ENCODE measurements at places on chromosomes 6 and 20.

- DNase-seq = no peak
These were observed 728 bp upstream of the TRIM39 start for GRCh38 chr6:30325873-30326525.

- no peak for DNase-seq
These were observed 29.1 kb downstream of the ASXL1 start for GRCh38 chr20:32387252-32387651.

DNA sequence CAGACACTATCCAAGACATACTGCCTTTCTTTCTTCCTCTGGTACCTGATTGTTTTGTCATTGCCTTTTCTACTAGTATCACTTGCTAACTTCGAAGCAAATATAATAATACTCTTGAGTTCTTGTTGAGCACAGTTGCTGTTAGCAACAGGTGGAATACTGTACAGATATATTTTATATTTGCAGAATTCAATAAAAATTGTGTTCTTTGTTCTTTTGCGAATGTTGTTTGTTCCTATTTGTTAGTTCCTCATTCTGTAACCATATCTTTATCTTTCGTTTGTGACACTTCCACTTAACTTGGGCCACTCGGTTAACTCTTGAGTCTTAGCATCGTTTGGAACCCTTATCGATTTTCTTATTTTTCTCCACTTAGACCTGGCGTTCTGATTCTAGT lies 868 bp downstream of the CYB5R4 start:
- no peak for DNase-seq

DNA sequence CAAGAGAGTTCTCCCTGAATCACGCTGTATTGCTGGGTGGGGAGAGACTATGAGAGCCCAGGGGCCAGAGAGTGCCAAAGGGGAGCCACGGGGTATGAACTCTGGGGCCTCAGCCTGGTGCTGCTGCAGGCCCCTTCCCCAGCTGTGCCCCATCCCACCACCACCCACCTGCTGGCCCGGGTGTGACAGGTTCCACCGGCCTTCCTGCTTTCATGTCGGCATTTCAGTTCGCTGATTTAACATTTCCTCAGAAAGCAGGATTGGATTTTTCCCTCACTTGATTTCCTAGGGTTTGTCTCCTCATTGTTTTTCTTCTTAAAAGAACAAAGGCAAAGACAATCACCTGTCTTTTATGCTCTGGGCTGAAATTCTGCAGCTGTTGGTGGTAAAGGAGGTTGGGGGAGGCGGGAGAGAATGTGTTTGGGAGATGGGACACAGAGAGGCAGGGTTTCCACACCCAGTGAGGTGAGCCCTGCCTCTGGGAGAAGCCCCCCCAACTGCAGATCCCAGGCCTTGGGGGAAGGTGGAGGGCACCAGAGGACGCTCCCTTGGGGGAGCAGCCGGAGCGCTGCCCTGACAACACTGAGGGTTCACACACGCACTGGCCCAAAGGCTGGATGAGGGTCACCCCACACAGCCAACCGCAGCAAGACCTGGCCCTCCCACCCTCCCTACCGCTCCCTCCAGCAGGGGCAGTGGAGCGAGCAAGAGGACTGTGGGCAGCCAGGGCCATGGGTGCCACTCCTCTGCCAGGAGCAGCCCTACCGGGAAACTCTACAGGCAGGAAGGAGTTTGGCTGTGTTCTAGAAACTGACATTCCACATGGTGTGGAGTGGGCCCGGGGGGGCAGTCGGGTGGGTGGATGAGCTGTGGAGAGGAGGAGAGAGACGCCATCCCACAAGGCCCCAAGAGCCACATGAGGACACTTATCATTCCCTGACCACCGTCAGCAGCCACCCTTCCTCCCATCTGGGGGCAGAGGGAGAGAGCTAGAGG lies 10.5 kb upstream of the MLN start:
- no peak for DNase-seq

GRCh38 chr6:152981219-152981618 lies 1.6 kb downstream of the FBXO5 start:
- no peak for DNase-seq

- no peak for DNase-seq
These were observed 37.5 kb upstream of the MC3R start for GRCh38 chr20:56211051-56211450.

- no peak for DNase-seq
These were observed 29.9 kb upstream of the MTRF1L start for GRCh38 chr6:153032255-153032882.

DNA sequence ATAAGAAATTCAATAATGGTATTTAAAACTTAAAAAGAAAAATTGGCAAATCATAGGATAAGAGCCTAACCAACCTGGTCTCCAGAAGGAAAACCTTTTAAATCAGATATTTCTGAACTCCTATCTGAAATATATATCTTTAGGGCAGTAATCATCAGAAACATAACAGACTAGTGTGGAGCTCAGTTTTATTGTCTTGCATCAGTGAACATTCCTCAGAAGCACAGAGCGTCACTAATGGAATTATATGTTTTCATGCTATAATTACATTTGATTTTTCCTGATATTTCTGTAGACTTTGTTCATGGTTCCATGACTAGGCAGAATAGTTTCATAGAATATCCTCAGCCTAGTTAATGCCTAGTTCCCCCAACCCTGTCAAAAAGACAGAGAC lies 262.2 kb downstream of the EYA4 start:
- DNase-seq = no peak

- DNase-seq = no peak
These were observed 638 bp downstream of the BLCAP start for GRCh38 chr20:37526839-37527637.

- DNase-seq = no peak
These were observed 9.9 kb upstream of the NCR2 start for GRCh38 chr6:41325446-41326066.

DNA sequence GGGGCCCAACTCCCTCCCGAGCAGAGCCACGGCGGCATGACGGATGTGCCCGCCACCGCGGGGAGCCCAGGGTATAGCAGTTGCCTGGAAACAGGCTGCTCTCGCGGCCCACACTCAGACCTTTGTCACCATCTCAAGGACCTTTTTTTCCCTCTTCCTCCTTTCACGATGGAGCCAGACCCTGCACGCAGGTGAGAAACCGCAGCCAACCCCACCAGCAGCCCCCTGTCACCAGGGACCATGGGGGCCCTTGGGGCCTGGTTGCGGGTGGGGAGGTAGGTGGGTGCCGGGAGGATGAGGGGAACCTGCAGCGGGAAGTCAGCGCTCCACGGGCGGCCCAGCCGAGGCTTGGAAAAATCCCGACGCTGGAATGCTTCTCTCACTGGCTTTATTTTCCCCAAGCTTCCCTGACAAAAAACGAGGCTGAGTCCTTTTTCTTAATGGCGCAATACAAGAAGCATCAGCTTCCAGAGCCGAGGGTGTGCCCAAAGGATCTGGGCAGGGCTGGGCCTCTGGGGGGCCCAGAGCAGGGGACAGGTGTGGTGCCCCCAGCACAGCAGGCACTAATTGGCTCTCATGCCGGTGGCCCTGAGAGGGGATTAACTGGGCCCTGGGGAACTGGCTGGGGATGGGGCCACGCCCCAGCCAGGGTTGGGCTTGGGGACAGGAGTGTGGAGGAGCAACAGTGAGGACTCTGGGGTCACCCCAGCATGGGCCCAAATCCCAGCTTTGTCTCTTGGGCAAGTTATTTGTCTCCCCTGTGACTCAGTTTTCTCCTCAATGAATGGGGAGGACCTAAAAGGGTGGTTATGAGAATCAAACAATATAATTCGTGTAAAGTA lies 23.9 kb downstream of the NOL4L start:
- DNase-seq = no peak

- DNase-seq = no peak
These were observed 10.4 kb downstream of the CD40 start for GRCh38 chr20:46128310-46129151.

GRCh38 chr6:49401063-49401462 lies 62.0 kb downstream of the MMUT start:
- no peak for DNase-seq

DNA sequence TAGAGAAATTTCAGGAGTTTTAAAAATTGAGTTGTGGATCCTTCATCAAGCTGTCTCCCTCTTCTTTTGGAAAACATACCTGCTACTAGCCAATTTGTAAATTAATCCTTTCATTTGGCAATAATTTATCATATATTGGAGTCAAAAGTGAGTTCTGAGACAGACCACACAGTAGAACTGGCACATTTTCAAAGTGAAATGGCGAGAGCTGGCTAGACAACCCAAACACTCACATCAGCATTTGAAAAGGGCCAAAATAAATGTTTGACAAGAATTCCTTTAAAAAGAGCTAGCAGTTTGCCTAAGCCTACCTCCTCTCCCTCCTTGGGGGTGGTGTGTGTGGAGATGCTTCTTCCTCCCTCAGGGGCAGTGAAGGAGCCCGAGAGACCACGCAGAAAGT lies 47.9 kb upstream of the KCNK16 start:
- no peak for DNase-seq

DNA sequence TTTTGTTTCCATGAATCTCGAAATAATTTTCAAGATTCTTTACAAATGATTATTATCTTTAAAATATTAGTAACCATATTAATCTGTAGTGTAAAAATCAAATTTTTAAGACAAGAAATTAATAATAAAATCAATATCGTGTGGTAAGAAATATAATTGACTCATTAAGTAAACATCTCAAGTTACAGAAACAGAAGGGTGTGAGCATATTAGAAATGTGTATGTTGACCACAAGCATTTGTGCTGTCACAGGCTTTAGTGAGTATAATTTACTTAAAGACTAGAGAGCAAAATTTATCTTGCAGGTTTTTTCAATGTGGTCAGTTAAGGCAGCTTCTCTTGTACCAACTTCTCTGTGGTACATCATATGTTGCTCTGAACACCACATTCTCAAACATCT lies 566.5 kb upstream of the IRAK1BP1 start:
- no peak for DNase-seq

GRCh38 chr20:15099130-15099529 lies 761.7 kb upstream of the FLRT3 start:
- no peak for DNase-seq

- DNase-seq = no peak
These were observed 19.0 kb downstream of the HECA start for GRCh38 chr6:139153855-139154254.

- DNase-seq = no peak
These were observed 165.6 kb downstream of the FOXA2 start for GRCh38 chr20:22418738-22419137.

GRCh38 chr6:121635355-121635754 lies 199.9 kb downstream of the GJA1 start:
- no peak for DNase-seq

- DNase-seq = no peak
These were observed 106.3 kb upstream of the SHLD1 start for GRCh38 chr20:5643936-5644335.

DNA sequence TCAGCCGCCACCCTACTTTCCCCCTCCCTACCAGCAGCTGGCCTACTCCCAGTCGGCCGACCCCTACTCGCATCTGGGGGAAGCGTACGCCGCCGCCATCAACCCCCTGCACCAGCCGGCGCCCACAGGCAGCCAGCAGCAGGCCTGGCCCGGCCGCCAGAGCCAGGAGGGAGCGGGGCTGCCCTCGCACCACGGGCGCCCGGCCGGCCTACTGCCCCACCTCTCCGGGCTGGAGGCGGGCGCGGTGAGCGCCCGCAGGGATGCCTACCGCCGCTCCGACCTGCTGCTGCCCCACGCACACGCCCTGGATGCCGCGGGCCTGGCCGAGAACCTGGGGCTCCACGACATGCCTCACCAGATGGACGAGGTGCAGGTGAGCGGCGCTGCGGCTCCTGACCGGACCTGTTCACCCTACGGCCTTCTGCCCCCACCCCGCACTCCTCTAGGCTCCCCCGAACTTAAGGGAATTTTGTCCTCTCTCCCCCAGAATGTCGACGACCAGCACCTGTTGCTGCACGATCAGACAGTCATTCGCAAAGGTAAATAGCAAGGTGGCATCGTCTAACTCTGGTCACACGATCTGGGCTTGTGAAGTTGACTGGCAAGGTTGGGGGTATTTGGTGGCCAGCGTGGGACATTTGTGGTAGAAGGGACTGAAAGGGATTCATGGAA lies 2.3 kb downstream of the TFAP2C start:
- DNase-seq = no peak

DNA sequence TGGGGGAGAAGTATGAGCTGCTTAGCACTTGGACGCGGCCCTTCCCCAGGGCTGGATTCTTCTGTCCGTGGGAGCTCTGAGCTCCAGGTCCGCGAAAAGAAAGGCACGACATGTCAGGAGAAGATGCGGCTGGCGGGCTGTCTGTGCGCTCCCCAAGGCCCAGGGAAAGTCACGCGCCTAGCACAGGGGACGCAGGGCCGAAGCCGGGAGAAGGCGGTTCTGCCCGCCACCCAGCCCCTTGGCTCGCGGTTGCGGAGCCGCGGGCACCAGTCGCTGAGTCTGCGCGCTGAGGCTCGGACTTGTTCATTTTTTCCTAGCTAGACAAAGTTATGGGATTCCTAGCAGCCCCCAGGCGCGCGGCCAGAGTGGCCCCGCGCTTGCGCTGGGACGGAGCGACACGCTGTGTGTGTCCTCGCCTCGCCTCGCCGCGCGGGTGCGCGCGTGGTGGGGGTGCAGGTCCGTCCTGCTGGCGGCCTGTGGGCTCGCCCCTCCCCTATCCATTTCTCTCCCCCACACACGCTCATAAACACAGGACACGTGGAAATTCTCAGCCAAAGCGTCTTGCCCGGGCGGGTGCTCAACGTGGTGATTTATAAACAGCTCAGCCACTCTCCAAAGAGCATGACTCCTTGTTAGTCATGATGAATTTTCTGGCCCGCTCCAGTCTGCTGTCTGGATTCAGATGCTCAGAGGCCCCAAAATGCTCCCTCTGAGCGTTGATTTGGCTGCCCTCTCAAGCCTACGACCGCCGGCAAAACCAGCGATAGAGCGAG lies 1.9 kb upstream of the POU3F2 start:
- DNase-seq = no peak

- no peak for DNase-seq
These were observed 859.4 kb downstream of the MAFB start for GRCh38 chr20:39829661-39830060.

GRCh38 chr6:30769853-30770524 lies 25.6 kb upstream of the IER3 start:
- no peak for DNase-seq

- DNase-seq = no peak
These were observed 2.7 kb upstream of the MEI4 start for GRCh38 chr6:77650098-77650663.

DNA sequence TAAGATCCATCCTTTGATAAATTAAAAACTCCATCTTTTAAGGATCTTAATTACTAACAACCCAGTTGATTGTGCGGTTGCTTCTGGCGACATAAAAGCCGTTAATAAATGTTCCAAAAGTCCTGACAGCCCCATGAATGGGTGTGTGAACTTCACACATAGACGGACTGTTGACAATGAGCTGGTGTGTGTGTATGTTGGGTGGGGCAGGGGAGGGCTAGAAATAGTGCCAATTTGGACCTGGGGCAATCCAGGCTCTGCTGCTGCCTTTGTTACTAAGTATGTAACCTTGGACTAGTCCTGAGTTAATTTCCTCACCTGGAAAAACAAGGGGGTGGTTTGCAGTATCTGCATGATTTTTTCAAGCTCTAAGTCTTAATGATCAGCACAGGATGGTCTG lies 4.2 kb downstream of the MAS1 start:
- no peak for DNase-seq

- DNase-seq = no peak
These were observed 3.6 kb downstream of the GTSF1L start for GRCh38 chr20:43723186-43723585.

Data from esophagus squamous epithelium (tissue), 5 donors.